Esophagus muscularis mucosa (tissue), 4 donors: ENCODE measurements at places on chromosomes 2 and 18. TPM values are rescaled to one million over a fixed set of nuclear protein-coding genes. Genes with fewer than 3 reads are reported as not detected.

SCN9A gene
- 7.8 TPM for total RNA-seq

THAP4 gene
- 39.1 TPM for total RNA-seq

CTAGE1 gene
- total RNA-seq = not detected

MLPH gene
- total RNA-seq = 8.7 TPM

CCDC121 gene
- 6.2 TPM for total RNA-seq

CDK15 gene
- total RNA-seq = 2.0 TPM

GRCh38 chr2:30792521-30792920, 14.7 kb downstream of the CAPN13 start:
- no peak for DNase-seq

DNA sequence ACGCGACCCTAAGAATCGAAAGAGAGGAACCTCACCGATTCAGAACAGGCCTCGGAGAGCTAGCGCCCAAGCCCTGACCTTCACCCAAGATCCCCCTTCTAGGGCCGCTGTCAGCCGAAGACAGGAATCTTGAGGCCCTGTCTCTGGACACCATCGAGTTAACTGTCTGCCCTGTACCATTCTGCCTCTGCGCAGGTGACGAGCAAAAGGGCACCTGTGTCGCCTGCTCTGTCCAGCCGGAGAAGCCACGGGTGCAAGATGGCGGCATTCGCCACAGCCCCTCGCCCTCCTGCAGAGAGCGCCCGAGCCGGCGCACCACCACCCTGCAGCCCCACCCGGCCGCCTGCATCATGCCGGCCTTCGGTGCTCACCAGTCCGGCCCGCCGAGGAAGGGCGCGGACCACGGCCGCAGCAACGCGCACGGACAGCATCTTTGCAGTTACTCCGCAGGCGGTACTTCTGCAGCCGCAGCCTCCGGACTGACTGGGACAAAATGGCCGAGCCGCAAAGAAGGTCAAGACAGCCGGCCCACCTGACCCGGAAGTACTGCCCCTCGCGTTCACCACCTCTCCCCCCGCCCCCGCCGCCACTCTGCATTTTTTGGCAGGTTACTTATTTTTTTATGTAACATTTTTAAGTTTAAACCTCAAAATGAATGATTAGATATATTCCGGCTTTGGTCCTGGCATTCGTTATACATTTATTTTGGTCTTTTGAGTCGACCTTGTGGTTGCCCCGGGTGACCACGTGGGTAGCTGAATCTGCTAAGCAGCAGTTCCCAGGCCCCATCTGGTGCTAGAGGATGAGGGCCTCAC, at the start of gene ATP5F1A:
TSS of gene ATP5F1A (minus strand) at position 496 of the 815 bp plus-strand sequence. CDS start at position 431, 65 bp downstream.
- peak; percentile 99 for DNase-seq

- DNase-seq = no peak
Measured at GRCh38 chr2:101655702-101656422, 41.6 kb upstream of the MAP4K4 start.

DNA sequence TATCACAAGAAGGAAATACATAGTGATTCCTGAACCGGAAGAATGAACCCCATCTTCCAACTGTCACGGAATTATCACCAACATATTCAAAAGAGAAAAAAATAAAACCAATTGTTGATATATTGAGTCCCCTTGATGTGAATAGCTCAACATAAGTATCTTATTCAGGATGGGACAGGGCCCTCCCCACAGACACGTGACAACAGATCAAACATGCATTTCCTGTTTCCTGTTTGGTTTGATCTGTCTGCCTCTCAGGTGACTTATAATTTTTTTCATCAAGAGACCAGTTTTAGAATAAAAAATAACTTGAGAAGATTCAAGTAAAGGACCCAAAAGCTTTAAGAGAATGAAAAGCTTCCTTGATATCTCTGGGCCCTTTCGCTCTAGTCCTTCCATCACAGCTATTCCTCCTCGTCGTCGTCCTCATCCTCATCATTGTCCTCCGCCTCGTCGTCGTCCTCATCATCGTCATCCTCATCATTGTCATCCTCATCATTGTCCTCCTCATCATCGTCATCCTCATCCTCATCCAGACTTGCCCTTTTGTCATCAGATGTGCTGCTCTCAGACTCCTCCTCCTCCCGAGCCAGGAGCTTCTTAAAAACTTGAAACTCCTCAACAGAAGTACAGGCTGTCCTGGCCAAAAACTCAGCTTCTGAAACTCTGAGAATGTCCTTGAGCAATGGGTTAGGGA, 6.3 kb downstream of the MTERF4 start:
- no peak for DNase-seq

DNA sequence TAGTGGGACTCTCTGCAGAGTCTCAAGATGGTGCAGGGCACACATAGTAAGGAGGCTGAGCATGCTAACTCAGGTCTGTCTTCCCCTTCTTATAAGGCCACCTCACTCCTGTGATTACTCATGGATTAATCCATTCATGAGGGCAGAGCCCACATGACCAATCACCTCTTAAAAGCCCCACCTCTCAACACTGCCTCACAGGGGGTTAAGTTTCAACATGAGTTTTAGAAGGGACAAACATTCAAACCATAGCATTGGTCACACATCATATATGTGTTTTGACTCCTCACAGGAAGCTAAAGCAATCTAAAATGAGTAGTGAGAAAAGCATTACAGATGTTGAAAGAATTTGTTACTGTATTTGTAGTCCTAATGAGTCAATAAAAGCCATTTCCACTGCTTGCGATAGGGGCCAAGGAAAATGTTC, 57.5 kb downstream of the DTNA start:
- DNase-seq = no peak

GRCh38 chr2:56713161-56713676, 529.4 kb downstream of the CCDC85A start:
- no peak for DNase-seq

DNA sequence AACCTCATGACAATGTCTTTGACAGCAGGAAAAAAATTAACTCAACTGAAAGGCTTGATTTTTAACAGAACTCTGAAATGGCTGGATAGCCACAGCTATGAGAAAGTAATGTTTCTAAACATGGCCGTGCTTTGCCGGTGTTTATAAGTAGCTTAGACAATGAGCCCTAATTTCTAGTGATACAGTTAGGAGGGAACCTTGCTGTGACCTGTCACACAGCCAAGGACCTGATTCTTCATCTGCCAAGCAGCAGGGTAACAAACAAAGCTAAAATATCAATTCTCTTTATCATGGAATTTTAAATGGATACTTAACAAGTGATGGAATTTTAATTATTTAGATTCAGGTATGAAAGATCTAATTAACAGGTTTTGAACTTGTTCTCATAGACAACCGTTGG, 24.3 kb upstream of the DYNC2LI1 start:
- DNase-seq = no peak

- no peak for DNase-seq
Measured at GRCh38 chr2:22691666-22692065, 693.3 kb upstream of the KLHL29 start.

GRCh38 chr2:85577386-85578242, at the start of gene VAMP8:
Gene VAMP8 (plus strand): TSS chr2:85577586. CDS start chr2:85577647, 61 bp downstream.
- DNase-seq = no peak

DNA sequence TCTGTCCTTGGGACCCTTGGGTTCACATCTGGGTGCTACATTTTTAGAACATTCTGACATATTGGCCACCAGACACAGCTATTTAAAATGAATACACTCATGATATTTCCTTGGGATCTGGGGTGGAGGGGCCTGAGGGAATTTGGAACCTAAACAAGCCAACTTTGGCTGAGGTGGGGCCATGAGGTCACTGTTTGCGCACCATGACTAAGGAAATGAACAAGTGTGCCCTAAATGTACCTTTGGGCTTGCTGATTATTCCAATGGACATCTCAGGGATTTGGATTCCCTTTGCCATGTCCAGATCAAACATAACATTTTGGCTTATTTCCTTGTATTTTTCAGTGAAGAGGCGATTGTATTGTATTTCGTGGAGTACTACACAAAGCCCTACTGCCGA, 80.5 kb upstream of the SEC11C start:
- no peak for DNase-seq

DNA sequence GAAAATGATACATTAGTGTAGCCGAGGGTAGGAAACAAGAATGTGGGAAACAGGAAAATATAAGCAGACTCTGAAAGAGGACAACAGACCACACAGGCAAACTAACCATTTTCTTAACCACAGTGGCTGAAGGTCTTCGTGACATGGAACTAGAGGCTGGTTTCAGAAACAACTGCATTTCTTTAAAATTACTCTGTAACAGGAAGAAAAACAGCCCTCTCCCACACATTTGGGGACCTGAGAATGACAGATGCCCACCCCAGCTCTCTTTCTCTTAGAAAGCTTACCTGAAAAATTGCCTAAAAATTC, 13.8 kb upstream of the SLC25A52 start:
- DNase-seq = no peak

GRCh38 chr18:72940986-72941385, 73.2 kb upstream of the NETO1 start:
- DNase-seq = no peak

DNA sequence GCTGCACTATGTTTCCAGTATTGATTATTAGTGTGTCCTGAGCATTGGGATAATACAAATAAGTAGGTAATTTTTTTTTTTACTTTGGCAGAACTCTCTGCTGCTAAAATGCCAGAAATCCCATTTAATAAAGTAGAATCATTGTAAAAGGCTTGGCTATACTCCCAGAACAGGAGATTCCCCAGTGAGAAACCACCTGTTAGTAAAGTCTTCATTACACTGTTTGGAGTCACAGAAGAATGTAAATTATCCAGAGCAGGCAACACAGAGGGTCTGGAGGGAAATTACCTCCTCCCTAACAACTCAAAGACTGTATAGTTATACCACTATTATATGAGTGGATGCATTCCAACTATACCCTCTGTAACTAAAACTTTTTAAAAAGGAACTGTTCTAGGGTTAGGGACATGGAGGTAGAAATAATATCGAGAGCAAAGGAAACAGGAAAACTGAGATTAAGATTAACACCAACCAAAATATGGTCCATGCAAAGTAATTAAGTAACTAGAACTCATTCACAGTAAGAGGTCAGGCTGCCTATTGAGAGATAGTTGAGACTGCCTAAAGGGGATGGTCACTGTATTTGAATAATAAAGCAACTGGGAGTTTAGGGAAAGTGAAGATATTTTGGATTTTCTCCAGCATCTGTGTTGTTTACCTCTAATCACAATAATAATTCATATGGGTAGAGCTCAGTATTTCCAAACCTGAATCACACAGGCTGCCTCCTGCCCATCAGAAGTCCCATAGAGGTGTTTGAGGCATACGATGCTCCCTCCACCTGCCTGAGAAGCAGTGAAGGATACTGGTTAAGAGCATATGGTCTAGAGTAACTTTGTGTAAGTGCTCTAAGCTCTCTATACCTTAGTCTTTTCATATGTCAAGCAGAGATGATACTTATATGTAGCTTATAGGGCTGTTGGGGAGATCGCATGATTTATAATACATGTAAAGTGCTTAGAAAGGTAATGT, 34.4 kb downstream of the MAP2 start:
- DNase-seq = no peak

DNA sequence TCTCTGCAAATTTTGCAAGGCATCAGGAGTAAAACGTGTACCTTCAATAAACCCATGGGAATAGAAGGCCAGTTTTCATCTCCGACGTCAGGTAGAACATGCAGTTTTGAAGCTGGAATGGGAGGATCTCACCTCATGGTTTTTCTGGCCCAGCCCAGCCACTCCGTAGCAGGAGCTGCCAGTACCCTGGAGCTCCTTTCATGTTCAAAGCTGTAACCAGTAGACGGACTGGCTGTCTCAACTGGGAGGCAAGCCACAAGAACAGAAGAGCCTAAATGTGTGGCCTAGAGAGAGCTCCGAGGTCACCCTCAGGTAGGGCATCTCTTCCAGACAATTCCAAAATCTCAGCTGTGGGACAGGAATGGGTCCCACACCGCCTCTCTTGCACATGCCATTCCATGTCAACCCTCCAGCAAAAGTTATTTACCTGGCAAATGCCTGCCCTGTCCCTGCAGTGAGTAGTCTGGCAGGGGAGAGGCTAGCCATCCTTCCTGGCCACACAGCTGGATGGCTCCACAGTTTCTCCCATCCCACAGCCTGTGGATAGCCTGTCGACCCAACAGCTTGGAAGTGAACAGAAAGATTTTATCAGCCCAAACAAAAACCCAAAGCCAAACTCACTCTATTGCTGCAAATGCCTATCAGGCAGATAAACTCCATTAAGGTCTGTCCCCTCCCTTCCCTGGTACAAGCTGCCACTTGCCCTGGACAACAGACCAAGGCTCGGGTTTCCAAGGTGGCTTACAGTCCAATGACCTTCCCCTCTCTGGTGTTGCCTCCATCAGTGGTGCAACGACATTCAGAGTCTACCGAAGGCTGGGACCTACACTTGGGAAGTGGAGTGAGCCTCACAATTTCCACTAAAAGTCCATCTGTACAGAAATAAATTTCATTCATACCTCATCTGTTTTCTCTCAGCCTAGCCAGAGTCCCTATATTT, 27.8 kb downstream of the CRACDL start:
- DNase-seq = peak; percentile 89

DNA sequence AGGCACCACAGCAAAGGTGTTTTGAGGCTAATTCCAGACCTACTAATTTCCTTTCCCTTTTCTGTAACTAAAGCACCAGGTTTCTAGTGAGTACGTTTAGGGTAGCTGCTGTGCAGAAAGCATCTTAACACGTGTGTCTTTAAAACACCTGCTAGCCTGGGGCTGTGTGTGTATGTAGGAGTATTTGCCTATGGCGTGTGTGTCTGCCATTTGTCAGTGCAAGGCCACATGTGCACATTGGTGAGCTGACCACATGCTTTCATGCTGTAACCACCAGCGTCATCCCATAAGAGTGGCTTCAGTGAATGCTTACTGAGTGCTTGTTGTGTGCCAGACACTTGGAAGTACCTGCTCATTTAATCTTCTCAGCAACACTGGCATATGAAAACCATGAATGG, 241.6 kb downstream of the SEPTIN10 start:
- no peak for DNase-seq

DNA sequence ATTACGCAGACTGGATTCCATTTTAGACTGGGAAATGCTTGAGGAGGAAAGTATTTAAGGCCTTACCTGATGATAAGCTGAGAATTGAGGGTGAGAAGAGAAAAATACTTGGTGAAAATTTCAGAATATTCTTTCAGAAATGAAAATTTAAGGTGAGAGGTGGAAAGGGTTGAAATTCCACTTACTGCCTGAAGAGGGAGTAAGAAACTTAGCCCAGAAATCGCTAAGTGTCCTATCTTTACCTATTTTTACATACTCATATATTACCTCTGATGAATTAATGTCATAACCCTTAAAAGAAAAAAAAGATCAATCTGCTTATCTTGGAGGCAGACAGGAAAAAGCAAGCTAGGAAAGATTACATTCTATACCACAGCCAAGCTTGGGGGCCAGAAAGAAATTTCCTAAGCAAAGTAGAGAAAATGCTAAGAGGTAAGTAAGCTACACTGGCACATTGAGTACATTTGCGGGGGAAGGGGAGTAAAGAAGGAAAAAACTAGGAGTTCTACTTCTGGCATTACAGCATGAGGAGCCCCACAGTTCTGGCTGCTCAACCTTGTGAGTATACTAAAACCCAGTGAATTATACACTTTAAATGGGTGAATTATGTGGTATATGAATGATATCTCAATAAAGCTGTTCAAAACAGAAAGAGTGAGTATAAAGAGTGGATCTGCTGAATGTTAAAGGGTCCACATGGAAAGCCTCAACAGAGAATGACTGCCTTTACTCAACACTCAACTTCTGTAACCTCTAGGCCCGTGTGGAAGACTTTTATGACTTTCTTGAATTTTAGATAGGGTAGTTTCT, 33.8 kb downstream of the SMC6 start:
- no peak for DNase-seq
